Activated CD4-positive, alpha-beta T cell treated with anti-CD3 and anti-CD28 coated beads, Interleukin-2, amount 50 U/mL, for 1 hour (primary cell): ENCODE measurements at places on chromosomes 6 and 20.

DNA sequence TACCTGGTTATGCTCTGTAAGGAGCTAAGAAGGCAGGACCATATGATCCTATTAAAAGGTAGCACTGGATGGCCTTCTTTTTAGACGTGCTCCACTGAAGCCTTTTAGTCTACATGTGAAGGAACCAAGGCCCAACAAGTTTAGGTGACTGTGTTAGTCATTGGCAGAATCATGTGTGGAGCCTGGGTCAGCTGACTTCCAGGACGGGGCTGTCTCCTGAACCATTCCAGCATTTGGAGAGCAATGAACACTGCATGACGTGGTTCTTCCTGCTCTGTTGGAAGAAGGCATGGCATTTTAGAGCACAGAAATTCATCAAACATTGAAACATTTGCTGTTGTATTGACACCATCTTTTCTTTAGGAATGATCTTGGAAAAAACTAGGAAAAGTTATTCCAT, 87.8 kb upstream of the TIAM2 start:
- no peak for DNase-seq

DNA sequence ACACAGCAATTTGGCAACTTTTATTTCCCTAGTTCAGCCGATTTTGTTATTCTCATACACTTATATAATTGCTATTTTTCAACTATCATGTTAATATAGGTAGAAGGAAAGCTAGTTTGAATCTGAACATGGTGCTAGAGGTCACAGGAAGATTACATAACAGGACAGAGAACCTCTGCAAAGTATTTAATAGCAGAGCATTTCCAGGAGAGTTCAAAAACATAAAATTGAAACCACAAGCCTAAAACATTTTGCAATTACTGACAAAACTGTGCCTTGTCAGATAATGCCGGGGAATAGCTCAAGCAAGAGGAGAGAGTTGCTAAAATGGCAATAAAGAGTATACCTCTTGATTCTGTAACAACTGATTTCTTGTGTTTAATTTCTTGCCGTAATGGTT, 70.8 kb downstream of the TFAP2B start:
- DNase-seq: no peak

GRCh38 chr6:24145690-24146131, 19.7 kb downstream of the NRSN1 start:
- DNase-seq: no peak

DNA sequence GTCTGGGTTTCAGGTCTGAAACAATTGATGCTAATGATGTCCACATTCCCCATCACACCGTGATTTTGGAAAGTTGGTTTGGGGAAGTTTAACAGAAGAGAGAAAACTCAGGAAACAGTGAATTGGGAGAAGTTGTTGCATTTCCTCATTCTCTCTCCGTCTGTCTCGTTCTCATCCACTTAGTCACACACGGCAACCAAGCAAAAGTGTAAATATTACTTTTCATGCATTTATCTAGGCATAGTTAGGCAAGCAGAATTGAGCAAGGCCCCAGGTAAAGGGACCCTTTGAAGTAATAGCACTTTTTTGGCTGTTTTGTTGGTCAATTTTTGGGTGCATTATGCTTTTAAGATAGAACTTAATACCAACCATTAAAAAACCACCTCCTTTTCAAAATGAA, 137.0 kb upstream of the SULF2 start:
- no peak for DNase-seq

- no peak for DNase-seq
Observed at GRCh38 chr6:118697554-118697953, 46.2 kb upstream of the CEP85L start.

GRCh38 chr20:56653211-56653610, 24.1 kb downstream of the TFAP2C start:
- no peak for DNase-seq

GRCh38 chr6:75091467-75092190, 114.2 kb downstream of the COL12A1 start:
- no peak for DNase-seq

- DNase-seq: no peak
Observed at GRCh38 chr6:37078814-37079213, 73.4 kb downstream of the FGD2 start.

- no peak for DNase-seq
Observed at GRCh38 chr20:50670126-50670862, 21.0 kb downstream of the RIPOR3 start.

- DNase-seq: no peak
Observed at GRCh38 chr6:31899215-31899614, 1.7 kb upstream of the EHMT2 start.

GRCh38 chr20:9500121-9500520, 14.3 kb upstream of the LAMP5 start:
- DNase-seq: no peak

- no peak for DNase-seq
Observed at GRCh38 chr6:13183415-13184088, 144.8 kb downstream of the TBC1D7 start.

DNA sequence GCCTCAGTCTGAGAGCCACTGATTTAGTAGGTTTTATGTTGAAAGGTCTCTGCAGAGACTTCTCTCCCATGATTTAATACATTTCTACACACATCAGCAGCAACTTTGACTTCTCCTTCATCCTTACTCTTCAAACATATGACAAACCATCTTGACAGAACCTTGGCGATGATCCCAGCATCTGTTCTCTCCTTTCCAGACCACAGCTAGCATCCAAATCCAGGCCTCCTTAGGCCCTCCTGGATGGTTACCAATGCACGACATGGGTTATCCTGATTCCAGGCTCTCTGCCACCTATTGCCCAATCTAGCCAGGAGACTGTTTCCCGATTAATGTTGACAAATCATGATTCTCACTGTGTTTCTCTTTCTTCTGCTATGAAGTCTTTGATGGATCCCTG, 16.8 kb downstream of the LAMA4 start:
- no peak for DNase-seq

GRCh38 chr6:70164556-70164955, 138.3 kb downstream of the COL9A1 start:
- DNase-seq: no peak

DNA sequence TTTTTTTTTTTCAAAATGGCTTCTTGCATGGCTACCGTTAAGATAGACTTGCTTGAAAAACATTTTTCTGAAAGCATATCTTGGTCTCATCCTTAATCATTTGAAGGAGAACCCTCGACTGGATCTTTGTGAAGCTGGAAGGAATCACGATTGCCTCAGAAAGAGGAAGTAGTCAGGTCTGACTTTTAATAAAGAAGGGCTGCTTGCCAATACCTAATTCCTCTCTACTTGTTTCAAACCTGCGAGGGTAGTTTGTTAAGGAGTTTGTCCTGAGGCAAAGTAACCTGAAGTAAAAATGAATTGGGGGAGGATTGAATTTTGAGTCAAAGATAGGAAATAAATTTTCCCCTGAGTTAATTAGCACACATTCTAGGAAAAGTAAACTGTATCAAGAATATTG, 288.1 kb upstream of the MAP3K7 start:
- DNase-seq: no peak

GRCh38 chr6:79047072-79047471, 31.0 kb downstream of the PHIP start:
- DNase-seq: no peak
